ENCODE measurements at places on chromosomes 6 and 20.
A peak's percentile ranks its signal among the peaks of the same experiment; 100 is the strongest.

GRCh38 chr20:52974179-52974594, 2.0 kb downstream of the TSHZ2 start:
- no peak for DNase-seq

DNA sequence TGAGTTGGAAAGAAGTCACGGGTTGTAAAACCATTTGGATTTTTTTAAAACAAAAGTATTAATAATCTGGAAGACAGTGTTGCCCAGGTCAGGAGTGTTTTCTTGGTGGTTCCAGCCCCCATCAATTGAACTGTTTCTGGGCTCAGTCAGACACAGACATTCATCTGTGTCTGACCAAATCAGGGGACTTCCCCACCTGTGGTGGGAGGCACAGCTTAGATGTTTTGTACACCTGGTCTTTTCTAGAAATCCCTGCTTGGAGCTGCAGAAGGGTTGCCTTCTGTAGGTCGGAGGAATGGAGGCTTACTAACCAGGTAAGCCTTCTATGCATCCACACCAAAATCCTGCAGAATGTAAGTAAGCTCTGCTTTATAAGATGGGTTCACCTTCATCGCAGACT, 63.6 kb downstream of the CDS2 start:
- DNase-seq, result no peak

DNA sequence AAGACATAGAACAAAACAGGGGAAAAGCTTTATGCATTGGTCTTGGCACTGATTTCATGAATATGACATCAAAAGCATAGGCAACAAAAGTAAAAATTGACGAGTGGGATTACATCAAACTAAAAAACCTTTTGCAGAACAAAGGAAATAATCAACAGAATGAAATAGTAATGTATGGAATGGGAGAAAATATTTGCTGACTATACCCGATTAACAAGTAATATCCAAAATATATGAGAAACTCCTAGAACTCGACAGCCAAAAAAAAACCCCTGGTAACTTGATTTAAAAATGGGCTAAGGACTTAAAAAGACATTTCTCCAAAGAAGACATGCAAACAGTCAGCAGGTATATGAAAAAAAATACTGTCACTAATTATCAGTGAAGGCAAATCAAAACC, 231.7 kb upstream of the MAN1A1 start:
- DNase-seq, result no peak

- DNase-seq, result peak; percentile 86
These were observed 20.6 kb downstream of the PPP1R16B start for GRCh38 chr20:38825901-38826625.

- DNase-seq, result no peak
These were observed 19.4 kb downstream of the TNFRSF21 start for GRCh38 chr6:47290124-47290834.

- DNase-seq, result peak; percentile 68
These were observed 297.5 kb upstream of the FERMT1 start for GRCh38 chr20:6420336-6420735.

- peak; percentile 76 for DNase-seq
These were observed 114.9 kb downstream of the AKAP7 start for GRCh38 chr6:131250122-131250521.

DNA sequence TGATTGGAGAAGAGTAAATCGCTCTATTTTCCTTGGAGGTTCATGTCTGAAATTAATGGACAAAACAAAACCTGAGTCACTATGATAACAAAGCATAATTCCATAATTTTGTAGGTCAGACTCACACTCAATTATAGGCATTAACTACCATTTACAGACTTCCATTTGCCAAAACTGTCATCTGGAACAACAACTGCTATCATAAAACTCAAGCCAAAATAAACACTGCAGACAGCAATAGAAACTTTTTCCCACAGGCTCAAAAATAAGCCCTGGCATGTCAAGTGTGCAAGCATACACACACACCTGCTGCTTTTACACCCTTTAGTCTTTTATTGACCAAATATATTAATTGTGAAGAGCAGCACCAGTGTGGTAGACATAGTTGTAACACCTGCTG, 7.1 kb downstream of the MRPS10 start:
- no peak for DNase-seq
